ENCODE measurements at places on chromosomes 12 and 14.

DNA sequence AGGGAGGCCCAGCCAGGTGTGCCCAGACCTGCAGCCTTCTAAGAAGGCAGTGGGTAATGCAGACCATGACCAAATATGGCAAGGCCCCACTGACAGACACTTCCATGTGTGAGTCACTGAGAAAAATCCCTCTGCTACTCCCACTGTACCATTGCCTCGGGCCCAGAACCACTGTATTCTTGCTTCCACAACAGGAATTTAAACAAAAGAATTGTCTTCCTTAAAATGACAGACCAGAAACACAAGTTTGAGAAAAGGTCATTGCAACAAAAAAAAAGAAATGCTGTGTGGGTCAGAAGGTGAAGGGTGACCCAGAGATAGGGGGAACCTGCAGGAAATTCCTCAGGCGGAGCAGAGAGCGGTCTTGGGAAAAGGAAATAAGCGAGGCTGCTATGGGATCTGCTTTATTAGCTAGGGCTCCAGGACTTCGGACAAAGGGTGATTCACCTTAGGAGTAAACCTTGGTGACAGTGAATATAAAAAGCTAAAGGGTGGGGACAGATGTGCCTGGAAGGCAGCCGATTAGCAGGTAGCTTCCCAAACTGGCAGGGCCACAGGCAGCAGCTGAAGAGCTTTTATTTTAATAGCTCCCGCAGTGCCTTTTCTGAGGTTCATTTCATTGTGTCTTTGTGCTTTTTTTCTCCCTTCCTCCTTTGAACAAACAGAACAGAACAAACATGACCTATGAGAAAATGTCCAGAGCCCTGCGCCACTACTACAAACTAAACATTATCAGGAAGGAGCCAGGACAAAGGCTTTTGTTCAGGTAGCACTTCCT lies 185.3 kb upstream of the BCL2L14 start:
- peak; percentile 13 for DNase-seq

GRCh38 chr12:27905285-27906126 lies 67.0 kb downstream of the PTHLH start:
- no peak for DNase-seq

DNA sequence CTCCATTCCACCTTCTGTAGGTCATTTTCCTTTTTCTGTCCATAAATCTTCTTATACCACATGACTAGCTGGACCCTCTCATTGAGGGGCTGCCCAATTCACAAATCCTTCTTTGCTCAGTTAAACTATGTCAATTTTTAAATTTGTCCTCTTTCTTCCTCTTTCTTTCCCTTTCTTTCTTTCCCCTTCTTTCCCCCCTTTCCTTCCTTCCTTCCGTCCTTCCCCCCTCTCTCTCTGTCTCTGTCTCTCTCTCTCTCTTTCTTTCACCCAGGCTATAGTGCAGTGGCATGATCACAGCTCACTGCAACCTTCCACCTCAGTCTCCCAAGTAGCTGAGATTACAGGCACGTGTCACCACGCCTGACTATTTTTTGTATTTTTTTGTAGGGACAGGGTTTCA lies 47.1 kb upstream of the TMEM263 start:
- DNase-seq: no peak

DNA sequence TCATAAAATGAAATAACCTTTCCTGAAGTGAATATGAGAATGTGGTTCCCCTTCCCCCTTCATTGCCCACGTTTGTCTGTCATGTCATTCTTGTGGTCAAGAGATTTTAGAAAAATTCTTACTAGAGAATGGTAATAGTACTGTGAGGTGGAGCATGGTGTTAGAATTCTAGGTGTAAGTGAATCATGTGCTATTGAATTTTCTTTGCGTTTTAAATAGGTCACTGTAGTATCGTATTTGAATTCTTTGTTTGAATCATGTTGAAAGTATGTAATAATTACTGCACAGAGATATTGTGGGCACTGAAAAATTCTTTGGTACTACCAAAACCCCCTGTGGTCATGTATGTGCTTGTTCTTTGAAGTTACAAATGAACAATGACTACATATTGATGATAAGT lies 49.9 kb downstream of the FUT8 start:
- no peak for DNase-seq

DNA sequence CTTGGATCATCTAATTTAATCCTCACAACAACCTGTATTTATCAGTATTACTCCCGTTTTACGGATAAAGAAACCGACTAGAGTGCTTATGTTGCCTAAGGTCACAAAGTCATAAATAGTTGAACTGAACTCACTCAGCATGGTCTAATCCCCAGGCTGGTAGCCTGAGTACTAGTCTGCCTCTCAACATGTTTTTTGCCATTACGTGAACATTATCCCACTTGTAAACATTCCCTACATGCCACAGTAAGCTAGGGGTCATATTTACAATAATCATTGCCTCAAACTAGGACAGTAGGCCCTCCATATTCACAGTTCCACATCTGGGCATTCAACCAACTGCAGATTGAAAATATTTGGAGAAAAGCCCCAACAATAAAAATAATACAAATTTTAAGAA lies 12.1 kb downstream of the SNRPF start:
- DNase-seq: no peak

DNA sequence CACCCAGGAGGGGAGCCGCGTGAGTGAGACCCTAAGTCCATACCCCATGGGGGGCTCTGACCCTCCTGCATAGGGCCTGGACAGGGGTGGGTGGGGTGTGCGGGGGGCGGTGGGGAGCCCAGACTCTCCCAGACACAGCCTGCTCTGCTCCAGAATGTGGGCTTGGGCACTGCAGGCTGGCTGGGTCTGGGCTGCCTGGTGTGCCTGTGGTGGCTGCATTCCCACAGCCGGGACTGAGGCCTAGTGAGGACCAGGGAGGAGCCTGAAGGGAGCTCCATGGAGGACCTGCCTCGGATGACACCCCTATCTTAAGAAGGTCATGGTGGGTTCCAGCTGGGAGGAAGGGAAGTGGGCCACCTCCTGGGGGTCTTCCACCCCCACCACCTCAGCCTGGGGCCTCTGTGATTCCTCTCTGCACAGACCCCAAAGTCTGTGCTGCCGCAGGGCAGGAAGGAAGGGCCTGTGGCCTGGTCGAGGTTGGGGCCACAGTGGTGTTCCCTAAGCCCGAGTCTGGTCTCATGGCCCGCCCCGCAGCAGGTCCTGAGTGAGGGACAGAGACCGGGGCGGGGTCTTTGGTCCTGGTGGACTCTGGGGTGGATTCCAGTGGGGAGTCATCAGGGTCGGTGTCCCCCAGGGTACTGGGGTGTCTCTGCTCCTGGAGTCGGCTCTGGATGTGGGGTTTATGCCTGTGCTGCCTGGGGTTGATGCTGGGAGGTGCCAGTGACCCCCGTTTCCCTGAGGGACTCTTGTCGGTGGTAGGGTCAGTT lies 392.3 kb downstream of the TMEM121 start:
- DNase-seq: no peak

All from amniotic stem cell (primary cell).